CD4-positive, alpha-beta T cell treated with Interleukin-15 for 1 hour (primary cell): ENCODE measurements at places on chromosomes 6 and 20.

- no peak for DNase-seq
These were observed 9.1 kb upstream of the YTHDF1 start for GRCh38 chr20:63225082-63225454.

DNA sequence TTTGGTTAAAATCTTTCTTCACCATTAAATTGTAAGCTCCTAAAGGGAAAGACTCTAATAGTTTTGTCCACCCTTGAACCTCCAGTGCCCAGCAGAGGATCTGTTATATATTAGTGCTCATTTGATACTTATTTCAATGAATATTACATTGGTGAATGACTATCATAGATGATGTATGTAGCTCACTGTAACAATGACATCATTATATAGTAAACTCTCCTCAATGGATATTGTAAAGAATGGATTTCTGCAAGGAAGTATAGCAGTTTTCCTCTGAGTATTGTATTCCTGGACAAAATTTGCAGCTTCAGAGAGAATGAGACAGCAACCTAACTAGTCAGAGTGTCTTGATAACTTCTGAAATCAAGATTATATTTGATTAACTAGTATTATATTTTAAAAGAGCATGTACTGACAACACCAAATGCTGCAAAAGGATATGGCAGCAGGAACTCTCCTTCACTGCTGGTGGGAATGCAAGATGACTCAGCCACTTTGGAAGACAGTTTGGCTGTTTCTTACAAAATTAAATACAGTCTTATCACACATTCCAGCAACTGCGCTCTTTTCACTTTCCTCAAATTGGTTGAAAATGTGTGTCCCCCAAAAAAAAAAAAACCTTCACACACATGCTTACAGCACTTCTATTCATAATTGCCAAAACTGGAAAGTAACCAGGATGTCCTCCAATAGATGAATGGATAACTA, 189.8 kb upstream of the OPRM1 start:
- no peak for DNase-seq

DNA sequence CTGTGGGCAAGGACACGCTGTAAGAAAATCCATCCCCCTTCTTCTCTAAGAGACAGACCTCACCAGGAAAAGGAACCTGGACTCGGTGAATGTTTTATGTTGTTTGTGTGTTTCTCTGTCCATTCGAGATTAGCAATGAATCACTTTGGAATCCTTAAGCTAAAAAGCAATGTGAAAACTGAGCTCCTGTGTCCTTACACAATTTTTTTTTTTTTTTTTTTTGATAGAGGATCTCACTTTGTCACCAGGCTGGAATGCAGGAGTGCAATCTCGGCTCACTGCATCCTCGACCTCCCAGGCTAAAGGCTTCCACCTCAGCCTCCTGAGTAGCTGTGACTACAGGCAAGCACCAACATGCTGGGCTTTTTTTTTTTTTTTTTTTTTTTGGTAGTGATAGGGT, 32.1 kb downstream of the BFSP1 start:
- DNase-seq, result no peak

- DNase-seq, result no peak
These were observed 913 bp downstream of the BTN2A2 start for GRCh38 chr6:26383624-26384417.

DNA sequence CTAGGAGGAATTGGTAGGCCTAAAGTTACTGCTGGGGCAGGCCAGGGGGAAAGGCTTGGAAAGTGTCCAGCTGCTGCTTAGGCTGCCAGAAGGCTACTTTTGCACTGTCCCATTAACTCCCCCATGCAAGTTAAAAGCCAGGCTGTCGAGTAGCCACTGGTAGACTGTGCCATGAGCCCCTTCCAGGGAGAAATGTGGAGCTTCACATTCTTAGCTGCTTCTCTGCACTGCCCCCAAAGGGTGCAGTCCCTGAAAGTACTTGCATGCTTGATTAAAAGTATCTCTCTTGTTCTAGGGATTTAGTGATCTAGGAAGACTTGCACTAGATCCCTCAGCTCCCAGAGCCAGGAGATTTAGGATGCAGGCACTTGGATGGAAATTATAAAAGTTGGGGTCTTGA, 57.3 kb downstream of the CDC5L start:
- no peak for DNase-seq

- DNase-seq, result no peak
These were observed 11.5 kb upstream of the MRS2 start for GRCh38 chr6:24391208-24391607.
